ENCODE measurements at places on chromosomes 4 and X.

- DNase-seq: no peak
Observed at GRCh38 chrX:35699642-35700041, 98.5 kb upstream of the MAGEB16 start.

- no peak for DNase-seq
Observed at GRCh38 chr4:87057835-87058355, 123.1 kb downstream of the AFF1 start.

GRCh38 chrX:47168495-47169073 is 23.6 kb downstream of the RBM10 start:
- DNase-seq: no peak

DNA sequence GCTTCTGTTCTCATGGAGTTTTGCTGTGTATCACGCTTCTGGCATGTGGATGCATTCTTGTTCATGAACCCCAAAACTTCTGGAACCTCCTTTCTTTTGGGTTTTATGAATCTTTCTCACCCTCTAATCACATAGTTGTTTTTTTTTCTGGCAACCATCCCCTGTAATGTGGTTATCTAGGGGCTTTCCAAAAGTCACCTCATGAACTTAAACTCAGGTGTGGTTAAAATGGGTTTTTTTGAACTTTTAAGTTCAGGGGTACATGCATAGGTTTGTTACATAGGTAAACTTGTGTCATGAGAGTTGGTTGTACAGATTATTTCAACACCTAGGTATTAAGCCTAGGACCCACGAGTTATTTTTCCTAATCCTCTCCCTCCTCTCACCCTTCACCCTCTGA is 1099.4 kb upstream of the SLIT2 start:
- no peak for DNase-seq

- no peak for DNase-seq
Observed at GRCh38 chr4:27096142-27096824, 235.6 kb downstream of the STIM2 start.

DNA sequence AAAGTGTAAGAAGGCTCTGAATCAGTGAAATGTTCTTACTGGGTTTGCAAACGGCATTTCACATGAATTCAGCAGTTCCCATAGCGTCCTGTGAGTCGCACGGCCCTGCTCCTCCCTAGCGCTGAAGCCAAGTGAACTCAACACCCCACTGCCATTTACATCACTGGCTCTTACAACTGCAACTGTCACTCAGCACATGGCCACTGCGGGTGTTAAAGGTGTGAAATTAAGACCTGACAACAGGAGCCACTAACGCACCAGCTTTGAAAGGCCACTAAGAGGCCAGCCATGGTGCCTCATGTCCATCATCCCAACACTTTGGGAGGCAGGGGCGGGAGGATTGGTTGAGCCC is 31.7 kb downstream of the RNF212 start:
- no peak for DNase-seq

- no peak for DNase-seq
Observed at GRCh38 chr4:106478152-106478551, 109.6 kb upstream of the GIMD1 start.

DNA sequence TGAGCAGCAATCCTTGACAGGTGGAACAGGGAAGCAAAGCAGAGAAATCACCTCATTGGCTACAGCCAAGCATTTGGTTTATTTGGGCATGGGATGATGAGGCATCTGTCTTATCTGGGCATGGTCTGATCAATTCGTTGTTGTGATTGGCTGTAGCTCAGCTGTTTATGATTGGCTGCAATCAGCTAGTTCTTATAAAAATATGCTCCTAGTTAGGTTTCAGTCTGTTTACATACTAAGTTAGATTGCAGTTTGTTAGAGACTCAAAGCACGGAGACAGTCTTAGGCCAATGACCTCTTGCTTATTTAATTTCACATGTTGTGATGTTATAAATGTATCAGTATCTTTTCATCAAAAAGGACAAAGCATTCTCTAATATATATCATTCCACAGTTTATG is 312.0 kb downstream of the PDGFC start:
- DNase-seq: no peak

DNA sequence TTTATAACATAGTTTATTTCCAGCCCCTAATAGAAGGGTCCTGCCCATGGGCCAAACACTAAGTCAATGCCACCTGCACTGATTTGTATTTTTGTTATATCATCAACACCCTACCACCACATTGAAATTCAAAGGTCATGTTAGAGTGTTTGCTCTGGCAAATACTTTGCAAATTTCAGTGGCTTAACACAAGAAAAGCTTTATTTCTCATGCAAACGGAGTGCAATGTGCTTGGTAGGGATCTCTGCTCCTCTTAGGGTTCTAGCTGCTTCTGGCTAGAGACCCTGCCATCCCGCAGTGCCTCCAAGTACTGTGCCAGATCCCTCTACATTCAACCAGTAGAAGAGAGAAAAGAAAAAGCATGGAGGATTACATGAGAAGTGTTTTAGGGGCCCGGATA is 230.8 kb upstream of the TET2 start:
- DNase-seq: no peak

DNA sequence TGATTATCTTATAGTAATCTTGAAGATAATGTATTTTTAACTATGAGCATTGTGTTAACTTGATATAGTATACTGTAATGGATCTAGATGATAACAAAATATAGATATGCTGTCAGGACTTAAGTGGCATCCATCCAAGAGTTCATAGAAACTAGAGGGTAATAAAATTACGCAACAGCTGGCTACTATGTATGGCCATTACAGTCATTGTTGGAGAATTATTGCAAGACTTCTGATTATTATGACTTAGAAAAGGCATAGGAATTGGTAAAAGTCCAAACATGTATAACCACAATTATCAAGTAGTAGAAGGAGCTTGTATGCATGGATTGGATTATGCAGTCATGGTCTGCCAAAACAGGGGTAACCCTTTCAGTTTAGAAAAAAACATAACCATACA is 9.5 kb downstream of the OGT start:
- DNase-seq: no peak

GRCh38 chr4:8540586-8540985 is 39.6 kb upstream of the GPR78 start:
- DNase-seq: no peak

GRCh38 chr4:55507612-55508011 is 39.1 kb downstream of the CLOCK start:
- no peak for DNase-seq

- DNase-seq: peak; percentile 64
Observed at GRCh38 chr4:56655209-56655626, 25.9 kb downstream of the HOPX start.

- no peak for DNase-seq
Observed at GRCh38 chrX:23503835-23504539, 163.3 kb upstream of the PRDX4 start.

- no peak for DNase-seq
Observed at GRCh38 chr4:15144967-15145295, 142.7 kb downstream of the CPEB2 start.

DNA sequence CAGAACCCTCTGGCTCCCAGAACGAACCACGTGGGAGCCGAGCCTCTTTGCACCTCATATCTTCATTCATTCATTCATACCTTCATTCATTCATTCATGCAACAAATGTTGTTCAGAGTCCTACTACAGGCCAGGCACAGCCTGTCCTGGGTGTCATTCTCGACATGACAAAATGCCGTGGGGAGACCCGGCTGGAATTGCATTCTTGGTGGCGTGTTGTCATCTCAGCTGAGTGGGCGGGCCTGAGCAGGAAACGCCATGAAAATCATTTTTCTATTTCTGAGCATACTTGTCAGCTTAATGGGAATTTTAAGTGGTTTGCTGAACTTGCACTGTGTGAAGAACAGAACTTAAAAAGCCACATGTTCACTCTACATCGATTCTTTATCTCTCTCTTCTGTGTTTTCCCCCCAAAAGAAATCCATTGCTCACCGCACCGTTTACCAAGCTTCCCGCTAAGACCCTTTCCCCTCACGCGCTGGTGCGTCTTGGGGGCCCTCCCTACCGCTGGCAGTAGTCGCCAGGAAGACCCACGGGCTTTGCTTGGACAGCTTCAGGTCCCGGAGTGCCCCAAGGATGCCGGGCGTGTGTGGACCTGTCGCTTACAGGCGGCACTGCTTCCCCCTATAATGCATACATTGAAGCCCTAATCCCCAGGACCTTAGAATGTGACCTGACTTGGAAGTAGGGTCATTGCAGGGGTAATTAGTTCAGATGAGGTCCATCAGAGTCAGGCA is 41.6 kb upstream of the HMX1 start:
- peak; percentile 40 for DNase-seq

GRCh38 chr4:154464654-154465053 is 26.9 kb downstream of the DCHS2 start:
- no peak for DNase-seq

DNA sequence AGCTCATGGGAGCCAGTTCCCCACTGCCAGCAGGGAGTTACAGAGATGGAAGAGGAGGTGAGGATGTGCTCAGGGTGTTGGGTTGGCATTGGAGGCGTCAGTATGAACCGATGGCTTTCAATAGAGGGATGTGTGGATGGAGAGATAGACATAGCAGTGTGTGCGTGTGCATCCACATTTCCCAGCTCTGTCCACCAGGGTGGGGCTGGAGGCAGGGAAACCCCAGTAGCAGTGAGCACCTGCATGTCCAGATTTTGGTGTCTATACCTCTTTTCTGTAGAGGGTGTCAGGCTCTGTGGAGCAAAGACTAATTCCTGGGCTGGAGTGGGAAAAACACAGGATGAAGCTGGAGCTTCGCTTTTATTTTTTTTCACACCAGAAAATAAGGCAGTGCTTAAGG is 37.2 kb upstream of the HGFAC start:
- no peak for DNase-seq

GRCh38 chrX:134676436-134676835 is 18.2 kb upstream of the PLAC1 start:
- DNase-seq: no peak

DNA sequence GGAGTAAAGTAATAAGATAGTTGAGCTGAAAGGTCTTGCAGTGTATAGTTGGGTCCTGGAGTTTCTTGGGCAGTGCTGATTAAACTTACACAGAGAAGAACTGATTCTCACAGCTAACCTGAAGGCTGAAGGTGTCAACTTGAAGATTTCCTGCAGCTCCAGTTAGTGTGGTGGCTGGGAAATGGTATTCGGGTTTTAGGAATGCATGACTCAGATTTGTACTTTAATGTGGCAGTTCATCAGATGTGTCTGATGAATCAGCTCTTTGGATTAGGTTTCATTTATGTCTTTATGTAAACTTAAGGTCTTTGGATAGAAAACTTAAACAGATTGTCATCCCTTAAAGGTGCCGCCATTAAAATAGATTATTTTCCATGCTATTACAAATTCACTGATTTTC is 200.0 kb downstream of the IL1RAPL1 start:
- DNase-seq: no peak

Measured in activated CD4-positive, alpha-beta T cell treated with anti-CD3 and anti-CD28 coated beads, Interleukin-2, amount 10 ng/mL, durations not matched to agents 24 days and 14 days (primary cell).